ENCODE measurements at places on chromosomes 2 and 18.

DNA sequence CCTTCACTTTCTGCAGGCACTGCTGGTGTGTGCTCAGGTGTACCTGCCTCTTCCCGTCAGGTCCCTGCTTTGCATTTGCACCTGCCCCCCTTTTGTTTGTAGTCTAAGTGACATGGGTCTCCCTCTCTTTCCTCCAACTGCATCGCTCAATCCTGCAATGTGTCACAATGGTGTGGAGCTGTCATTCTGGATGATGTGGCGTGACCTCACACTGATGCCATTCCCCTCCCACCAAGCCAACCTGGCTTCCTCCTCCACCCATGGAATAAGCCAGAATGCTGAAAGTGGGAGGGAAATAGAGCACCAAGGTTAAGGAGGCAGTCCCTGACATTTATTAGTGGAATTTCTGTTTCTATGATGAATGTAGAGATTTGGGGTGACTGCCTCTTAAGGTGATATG is 156.7 kb downstream of the ZBTB7C start:
- DNase-seq: no peak

DNA sequence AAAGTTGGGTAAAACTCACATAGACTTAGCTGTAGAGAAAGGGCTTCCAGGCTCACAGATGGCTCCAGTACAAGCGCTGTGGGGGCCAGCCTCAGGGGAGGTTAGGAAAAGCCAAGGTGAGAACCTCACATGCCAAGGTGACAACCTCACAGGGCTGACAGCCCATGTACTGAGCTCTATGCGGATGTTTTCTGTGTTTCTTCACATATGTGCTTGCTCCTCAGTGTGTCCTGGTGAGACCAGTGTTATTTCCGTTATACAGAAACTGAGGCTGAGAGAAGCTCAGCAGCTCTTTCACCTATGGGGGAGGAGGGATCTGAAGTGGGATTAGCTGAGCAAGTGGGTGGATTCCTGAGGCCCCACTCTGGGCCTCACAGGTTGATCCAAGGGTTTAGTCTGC is 67.3 kb downstream of the INPP4A start:
- DNase-seq: no peak

- DNase-seq: no peak
Measured at GRCh38 chr2:186460465-186460864, 25.6 kb upstream of the ZC3H15 start.

- no peak for DNase-seq
Measured at GRCh38 chr2:157933160-157933920, 57.2 kb upstream of the ACVR1 start.

- DNase-seq: no peak
Measured at GRCh38 chr2:216404010-216404618, 8.2 kb upstream of the SMARCAL1 start.

DNA sequence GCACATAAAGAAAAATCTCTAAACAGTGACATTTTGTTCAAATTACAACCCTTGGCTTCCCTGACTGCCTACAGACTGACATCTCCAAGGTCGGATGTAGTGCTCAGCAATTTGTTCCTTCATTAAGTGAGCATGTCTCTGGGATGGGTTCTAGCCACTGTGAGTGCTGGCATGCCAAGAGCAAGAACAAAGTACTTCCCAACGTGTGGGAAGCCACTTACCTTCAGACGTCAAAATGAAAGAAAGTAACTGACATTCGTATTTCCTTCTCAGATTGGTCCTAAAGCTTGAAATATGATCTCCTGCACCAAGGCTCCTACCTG is 193.8 kb downstream of the SLC8A1 start:
- no peak for DNase-seq

DNA sequence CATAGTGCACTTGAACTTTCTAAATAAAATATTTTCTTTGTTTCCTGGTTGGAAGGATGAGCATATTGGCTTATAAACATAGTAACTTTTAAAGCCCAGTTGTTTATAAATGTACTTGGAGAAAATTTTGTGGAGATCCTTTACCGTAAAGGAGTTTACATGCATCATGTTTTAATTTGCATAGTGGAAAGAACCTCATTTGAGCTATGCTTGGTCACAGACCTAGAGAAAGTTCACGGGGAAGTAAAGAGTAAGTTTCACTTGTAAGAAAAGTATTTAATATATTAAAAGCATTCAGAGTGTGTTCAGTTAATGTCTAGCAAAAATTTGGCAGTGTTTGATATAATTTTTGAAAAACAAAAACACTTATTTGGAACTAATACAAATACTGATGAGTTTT is 45.3 kb downstream of the PIKFYVE start:
- no peak for DNase-seq

- no peak for DNase-seq
Measured at GRCh38 chr2:154637456-154637855, 61.0 kb upstream of the KCNJ3 start.

- DNase-seq: no peak
Measured at GRCh38 chr2:137262594-137262993, 497.2 kb downstream of the THSD7B start.

DNA sequence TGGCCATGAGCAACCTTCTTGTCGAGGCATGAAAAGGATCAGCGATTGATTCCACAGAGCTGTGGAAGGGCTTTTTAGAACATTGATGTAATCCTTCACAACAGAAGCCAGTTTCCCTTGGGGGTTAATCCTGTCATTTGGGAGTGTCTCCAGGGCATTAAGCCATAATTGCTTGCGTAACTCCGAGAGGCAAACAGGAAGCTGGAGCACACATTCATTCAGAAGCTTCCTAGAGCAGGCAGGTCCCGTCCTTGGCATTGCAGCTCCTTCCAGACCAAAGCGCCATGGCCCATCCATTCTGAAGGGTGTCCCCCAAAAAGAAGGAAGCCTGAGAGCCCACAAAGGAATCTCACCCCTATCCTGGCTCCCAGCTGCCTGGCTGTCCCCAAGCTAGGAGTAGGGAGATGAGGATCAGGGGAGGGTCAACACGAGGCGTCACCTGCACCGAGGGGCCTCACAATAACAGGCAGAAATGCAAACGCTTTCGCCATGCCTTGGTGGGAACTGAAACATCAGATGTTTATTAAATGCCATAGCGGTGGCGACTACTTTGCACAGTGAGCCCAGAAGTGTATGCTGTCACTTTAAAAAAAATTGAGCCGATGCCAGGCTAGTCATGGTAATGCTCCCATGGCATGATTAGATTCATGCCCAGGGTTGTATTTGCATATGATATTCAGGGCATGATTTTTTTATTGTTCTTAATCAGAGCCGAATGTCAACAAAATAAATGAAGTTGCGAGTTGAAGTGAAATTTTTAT is 339.4 kb downstream of the BCL11A start:
- DNase-seq: no peak

DNA sequence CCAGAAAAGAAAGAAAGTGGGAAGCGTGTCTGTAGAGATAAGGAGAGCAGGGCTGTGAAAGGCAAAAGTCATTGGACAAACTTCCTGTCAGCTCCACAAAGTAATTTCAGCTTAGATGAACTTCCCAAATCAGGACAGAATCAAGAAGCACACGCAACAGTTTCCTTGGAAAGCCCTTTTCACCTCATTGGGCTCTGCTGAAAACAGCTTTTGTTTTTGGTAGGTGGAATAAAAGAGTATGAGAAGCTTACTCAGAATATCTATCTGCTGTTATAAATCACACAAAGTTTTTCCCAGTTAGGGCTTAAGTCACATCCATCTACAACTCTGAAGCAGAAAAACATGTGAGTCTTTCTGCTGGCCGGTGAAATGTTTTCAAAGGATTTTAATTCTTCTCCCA is 42.4 kb upstream of the EFEMP1 start:
- DNase-seq: no peak

GRCh38 chr2:7044253-7045250 is 127.3 kb downstream of the RNF144A start:
- peak; percentile 36 for DNase-seq

DNA sequence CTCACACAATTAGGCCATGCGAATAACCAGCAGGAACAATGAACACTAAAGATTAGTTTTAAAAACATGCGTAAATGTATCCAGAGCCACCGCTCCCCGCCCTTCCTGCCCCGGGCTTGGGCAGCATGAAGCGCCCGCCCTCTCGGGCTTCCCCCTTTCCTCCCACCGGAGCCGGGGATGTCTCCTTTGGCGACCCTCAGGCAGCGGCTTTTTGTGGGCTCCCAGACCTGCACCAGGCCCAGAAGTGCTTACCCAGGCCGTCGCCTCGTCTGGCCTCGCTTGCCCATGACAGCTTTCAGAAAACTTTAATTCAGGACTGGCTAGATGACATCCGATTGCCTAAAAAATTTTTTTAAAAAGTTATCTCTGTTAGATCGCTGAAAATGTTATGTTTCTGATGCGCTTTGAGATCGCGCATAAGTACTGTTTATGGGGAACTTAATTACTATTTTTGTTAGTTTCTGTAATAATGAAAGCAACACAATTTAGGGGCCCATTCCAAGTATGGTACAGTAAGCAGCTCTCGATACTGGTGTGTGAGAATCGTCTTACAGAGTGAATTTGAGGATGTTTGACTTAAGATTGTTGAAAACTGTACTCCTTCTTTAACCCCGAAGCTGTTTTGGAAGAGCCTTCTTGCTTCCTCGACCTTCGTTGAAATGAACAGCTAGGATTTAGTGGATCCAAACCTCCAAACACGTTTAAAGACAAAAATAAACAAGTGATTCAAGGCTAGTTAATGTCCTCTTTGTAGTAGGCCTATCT is 1.1 kb downstream of the MAP3K20 start:
- DNase-seq: peak; percentile 22

DNA sequence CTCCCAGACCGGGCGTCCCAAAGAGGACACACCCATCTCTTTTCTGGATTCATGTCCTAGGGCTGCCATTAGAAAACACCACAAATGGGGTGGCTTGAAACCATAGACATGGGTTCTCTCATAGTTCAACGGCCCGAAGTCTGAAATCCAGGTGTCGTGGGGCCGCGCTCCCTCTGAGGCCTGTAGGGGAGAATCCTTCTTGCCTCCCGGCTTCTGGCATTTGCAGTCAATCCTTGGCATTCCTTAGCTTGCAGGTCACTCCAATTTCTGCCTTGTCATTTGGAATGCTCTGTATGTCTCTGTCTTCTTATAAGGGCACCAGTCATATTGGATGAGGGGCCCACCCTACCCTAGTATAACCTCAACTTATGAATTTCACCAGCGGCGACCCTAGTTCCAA is 65.1 kb downstream of the CYB5A start:
- no peak for DNase-seq

- DNase-seq: no peak
Measured at GRCh38 chr2:70680735-70681134, 87.3 kb downstream of the ADD2 start.

DNA sequence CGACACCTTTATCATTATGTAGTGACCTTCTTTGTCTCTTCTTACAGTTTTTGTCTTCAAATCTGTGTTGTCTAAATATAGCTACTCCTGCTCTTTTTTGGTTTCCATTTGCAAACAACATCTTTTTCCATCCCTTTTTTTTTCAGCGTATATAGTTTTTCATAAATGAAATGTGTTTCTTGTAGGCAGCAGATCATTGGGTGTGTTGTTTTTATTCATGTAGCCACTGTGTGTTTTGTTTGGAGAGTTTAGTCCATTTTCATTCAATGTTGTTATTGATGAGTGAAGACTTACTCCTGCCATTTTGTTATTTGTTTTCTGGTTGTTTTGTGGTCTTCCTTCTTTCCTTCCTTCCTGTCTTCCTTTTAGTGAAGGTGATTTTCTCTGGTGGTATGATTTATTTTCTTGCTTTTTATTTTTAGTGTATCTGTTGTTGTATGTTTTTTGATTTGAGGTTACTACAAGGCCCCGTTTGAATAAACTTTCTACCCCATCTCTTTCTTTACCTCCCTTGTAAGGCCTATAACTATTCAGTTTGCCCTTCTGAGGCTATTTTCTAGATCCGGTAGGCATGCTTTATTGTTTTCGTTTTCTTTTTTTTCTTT is 81.4 kb downstream of the FAM117B start:
- no peak for DNase-seq

GRCh38 chr18:23541349-23542093 is 38.2 kb downstream of the RMC1 start:
- DNase-seq: no peak

- DNase-seq: no peak
Measured at GRCh38 chr2:139813340-139813739, 1033.2 kb upstream of the NXPH2 start.

GRCh38 chr18:26656944-26657536 is 108.7 kb upstream of the KCTD1 start:
- DNase-seq: no peak

DNA sequence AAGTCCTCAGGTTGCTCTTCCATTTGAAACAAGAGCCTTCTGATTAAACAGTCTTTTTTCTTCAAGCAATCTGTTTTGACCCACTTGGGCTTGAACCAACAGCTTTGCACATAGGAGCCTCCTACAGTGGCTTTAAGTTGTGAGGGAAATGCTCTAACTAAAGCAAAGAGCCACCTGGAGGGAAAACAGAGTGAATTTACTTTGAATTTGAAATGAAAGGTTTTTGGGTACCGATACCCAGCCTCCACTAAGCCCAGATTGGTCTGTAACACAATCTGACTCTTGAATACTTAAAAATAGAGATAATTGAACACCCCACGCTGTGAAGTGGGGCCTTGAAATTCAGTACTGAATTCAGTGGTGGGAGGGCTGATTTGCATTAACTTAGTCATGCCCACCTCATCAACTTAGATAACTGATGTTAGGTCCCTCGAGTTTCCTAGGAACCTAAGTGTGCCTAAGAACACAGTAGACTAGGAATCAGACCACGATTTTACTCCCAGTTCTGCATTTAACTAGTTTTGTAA is 56.3 kb upstream of the ACVR1C start:
- no peak for DNase-seq

DNA sequence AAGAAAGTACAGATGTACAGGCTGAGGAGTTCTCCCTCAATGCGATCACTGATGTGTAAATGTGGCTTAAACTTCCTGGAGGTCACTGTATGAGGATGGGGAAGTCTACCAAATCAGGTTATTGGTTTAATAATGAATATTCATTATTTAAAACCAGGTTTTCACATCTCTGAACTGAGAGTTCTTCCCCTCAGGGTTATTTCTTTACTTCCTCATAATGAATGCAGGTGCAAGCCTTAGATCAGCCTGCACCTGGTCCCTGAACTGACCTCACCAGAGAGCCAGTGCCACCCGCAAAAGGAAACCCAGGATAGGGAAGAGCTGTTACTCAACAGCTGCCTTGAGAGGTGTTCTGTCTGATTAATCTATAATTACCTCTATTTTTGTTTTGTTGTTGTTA is 369.0 kb downstream of the EPHA4 start:
- no peak for DNase-seq

DNA sequence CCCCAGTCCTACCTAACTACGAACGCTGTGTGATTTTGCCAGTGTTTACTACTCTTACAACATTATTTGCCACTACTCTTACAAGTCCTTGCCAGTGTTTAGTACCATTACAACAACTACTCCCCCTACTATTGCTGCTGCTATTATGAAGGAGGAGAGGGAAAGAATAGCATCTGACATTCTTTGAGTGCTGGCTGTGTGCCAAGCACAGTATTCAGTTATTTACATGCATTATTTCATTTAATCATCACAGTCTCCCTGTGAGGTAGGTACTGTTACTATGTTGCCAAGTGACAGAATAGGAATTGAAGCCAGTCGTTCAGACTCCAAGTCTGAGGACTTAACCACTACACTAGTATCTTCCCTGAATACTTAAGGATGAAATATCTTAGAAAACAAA is 185.9 kb upstream of the FOSL2 start:
- DNase-seq: no peak

- DNase-seq: no peak
Measured at GRCh38 chr2:95320986-95321767, 24.0 kb downstream of the KCNIP3 start.
